Stimulated activated CD8-positive, alpha-beta memory T cell treated with anti-CD3 and anti-CD28 coated beads, Interleukin-7, amount 100 ng/mL, for 4 hours (primary cell): ENCODE measurements at places on chromosomes 12 and 14.

GRCh38 chr12:43338848-43339526, 213.0 kb downstream of the ADAMTS20 start:
- no peak for DNase-seq

DNA sequence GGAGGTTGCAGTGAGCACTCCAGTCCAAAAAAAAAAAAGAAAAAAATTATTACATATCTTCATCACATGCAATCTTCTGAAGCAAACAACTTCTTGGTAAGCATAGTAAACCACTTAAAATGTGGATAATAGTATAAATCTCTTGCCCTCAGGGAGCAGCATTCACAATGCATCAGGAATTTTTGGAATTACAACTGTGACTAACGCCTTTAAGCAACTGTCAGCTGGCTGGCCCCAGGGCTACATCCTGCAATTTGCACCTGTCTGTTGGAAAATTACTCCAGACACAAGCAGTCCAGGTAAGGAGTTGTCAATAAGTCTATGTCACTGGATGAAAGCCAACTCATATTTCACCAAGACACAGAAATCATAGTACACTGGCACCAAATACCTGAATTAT, 5.5 kb upstream of the SLC7A7 start:
- DNase-seq, result no peak

- DNase-seq, result no peak
These were observed 93.2 kb upstream of the PARP11 start for GRCh38 chr12:3966376-3966775.

DNA sequence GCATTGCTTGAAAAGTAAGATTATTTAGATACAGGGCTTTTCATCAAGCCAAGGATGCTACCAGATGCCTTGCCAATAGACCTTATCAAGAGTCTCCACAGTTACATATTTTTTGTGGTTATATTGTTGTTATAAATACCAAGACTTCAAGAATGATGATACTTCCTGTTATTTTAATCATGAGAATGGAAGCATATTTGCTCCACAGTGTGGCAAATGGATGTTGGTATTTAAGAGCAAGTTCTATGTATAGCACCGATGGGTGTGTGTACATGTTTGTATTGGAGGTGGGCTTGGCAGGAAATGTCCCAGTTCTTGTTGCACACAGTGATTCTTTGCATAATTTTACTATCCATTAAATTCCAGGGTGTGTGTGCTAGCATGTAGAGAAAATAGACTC, 4.4 kb upstream of the NID2 start:
- DNase-seq, result no peak

GRCh38 chr12:114119316-114119715, 153.2 kb upstream of the RBM19 start:
- no peak for DNase-seq

DNA sequence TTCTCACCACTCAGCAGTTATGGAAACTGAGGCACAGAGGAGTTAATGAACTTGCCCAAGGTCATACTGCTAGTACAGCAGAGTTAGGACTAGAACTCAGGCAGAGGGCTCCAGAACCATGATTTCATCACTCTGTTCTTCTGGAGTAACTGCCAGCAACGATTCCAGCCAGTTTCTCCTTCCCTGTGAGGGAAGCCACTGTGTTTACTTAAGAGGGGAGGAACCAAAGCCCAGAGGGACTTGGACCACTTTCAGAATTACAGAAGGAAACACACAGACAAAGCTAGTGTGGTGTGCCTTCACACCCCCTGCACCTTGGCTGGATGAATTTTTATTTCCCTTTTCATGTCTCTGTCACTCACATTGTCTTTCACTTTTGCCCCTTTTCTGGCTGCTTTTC, 398.2 kb downstream of the DPF3 start:
- DNase-seq, result no peak

- no peak for DNase-seq
These were observed 10.7 kb downstream of the NR1H4 start for GRCh38 chr12:100484183-100484886.

- DNase-seq, result no peak
These were observed 7.9 kb upstream of the SLC10A1 start for GRCh38 chr14:69804902-69805301.

GRCh38 chr12:90519285-90519684, 435.7 kb downstream of the CCER1 start:
- DNase-seq, result no peak

GRCh38 chr14:96309133-96309895, 53.3 kb downstream of the BDKRB1 start:
- no peak for DNase-seq

- no peak for DNase-seq
These were observed 56.2 kb downstream of the SDR9C7 start for GRCh38 chr12:56878010-56878339.

DNA sequence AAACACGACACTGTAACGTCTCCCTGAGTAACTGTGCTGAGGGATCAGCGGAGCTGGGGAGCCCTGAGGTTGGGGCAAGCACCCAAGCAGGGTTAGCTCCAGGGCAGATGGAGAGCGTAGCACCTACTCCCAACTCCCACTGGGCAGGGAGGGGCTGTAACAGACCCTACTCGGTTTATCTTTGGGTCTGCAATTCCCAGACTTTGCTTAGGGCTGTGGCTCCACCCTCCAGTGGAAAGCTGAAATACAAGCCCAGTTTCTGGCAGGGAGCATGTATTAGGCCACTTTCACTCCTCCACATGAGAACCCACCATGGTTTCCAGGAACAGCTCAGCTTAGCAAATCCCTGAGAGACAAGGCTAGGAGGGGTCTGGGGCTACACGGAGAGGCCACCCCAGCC, 17.3 kb upstream of the TC2N start:
- DNase-seq, result no peak

DNA sequence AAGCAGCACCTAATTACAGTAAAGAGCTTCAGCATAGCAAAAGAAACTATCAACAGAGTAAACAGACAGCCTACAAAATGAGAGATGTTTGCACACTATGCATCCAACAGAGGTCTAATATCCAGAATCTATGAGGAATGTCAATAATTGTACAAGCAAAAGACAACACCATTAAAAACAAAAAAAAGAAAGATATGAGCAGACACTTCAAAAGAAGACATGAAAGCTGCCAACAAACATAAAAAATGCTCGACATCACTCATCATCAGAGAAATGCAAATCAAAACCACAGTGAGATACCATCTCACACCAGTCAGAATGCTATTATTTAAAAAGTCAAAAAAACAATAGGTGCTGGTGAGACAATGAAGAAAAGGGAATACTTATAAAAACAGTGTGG, 273.1 kb downstream of the TMTC2 start:
- DNase-seq, result no peak

DNA sequence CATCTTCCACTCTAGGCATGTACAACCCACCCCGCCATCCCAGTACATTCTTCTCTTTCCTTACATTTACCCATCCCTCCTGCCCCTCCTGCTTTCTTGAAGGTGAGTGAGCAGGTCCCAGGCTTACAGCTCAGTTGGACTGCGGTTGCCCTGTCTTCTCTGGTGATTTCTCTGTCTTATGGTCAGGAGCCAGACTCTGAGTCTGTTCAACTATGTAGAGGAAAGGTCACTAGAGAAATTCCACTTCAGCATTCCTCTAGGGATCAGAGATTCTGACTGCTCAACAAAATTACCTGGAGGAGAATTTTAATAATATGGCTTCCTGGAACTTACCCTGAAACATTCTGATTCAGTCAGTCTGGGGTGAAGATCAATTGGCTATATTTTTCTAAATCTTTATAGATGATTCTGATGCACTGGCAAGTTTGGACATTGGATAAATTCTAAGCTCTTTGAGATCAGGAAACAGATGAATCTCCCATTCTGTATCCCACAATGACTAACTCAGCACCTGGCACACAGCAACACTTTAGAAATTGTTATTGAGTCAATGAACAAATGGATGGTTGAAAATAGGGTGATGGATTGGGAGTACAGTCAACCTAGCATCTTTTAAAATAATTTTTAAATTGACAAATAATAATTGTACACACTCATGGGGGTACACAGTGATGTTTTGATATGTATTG, 128.6 kb upstream of the HIF1A start:
- no peak for DNase-seq

GRCh38 chr12:6145564-6145963, 21.1 kb upstream of the VWF start:
- DNase-seq, result no peak

GRCh38 chr14:44446965-44447364, 60.1 kb downstream of the FSCB start:
- DNase-seq, result no peak

- no peak for DNase-seq
These were observed 596.1 kb downstream of the ETNK1 start for GRCh38 chr12:23221066-23221465.

- no peak for DNase-seq
These were observed 14.7 kb downstream of the CPSF6 start for GRCh38 chr12:69254046-69254445.

DNA sequence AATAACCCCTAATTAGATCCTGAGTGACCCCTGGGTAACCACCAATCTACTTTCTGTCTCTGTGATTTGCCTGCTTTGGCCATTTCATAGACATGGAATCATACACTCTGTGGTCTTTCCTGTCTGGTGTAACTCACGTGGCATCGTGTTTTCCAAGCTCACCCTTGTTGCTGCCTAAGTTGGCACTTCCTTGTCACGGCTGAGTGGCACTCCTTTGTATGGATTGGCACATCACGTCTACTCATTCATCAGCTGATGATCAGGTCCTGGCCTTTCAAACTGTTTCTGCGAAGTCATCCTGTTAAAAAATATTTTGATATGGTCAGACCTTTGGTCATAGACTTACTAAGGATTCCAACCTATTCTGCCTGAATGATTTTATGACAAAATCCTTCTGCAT, 87.7 kb downstream of the GLT1D1 start:
- no peak for DNase-seq

DNA sequence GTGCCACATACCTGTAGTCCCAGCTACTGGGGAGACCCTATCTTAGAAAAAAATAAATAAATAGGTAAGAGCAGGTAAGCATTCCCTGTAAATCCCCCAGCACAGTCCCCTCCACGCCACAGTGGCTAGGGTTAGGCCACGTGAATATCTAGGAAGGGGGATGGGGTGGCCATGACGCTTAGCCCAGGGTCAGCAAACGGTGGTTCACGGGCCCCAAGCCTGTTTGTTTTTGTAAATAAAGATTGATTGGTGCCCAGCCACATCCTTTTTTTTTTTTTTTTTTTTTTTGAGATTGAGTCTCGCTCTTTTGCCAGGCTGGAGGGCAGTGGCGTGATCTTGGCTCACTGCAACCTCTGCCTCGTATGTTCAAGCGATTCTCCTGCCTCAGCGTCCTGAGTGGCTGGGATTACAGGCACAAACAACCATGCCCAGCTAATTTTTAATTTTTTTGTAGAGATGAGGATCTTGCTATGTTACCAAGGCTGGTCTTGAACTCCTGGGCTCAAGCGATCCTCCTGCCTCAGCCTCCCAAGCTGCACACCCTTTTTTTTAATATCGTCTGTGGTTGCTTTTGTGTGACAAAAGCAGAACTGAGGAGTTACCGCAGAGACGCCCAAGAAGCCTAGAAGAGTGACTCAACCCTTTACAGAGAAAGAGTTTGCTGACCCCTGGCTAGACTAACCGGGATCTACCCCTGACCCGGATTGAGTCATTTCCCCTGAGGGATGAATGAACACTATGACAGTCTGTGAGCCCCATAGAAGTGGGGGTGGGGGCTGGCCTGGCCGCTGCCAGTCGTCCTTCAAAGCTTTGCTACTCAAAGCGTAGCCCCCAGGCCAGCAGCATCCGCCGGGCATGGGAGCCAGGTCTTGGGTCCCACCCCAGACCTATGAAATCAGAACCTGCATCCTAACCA, 113.7 kb upstream of the NCOR2 start:
- DNase-seq, result no peak

DNA sequence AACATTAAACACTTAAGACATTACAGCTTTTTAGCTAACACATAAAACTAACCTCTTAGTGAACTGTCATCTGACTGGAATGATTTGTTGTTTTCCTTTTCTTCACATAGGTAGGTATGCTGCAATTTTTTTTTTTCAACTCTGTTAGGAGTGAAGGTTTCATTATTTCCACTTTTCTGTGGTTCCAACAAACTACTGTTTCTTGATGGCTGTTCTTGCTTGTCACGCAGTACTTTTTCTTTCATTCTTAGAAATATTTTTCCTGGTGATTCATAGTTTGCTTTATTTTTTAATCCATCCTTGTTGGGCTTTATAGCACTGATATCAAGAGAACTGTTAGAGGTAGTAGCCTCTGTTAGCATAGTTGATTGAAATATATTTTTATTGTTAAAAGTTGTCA, 6.3 kb downstream of the MIS18BP1 start:
- DNase-seq, result no peak

- no peak for DNase-seq
These were observed 181.6 kb downstream of the GRIP1 start for GRCh38 chr12:66497008-66497897.

GRCh38 chr14:71096947-71097346, 189.7 kb downstream of the PCNX1 start:
- no peak for DNase-seq

GRCh38 chr14:77478029-77478428, 20.1 kb downstream of the AHSA1 start:
- no peak for DNase-seq

GRCh38 chr14:50859296-50859624, 12.6 kb upstream of the ABHD12B start:
- no peak for DNase-seq

DNA sequence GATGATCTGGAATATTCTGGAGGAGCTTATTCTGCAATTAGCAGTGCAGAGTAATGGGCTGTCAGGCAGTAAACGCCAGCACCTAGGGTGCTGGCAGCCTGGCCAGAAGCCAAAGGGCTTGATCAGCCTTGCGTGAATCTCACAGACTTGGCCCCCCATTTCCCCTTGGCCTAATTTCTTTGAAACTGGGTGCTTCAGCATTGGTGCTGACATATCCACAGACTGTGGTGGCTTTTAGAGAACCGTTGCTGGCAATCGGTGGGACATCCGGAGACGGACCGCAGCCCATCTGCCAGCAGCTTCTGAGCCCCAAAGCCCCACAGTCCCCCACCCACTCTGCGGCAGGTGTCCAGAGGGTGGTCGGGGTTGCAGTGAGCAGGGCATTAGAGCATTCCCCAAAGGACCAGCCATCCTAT, 157.1 kb downstream of the CALM1 start:
- DNase-seq, result no peak

DNA sequence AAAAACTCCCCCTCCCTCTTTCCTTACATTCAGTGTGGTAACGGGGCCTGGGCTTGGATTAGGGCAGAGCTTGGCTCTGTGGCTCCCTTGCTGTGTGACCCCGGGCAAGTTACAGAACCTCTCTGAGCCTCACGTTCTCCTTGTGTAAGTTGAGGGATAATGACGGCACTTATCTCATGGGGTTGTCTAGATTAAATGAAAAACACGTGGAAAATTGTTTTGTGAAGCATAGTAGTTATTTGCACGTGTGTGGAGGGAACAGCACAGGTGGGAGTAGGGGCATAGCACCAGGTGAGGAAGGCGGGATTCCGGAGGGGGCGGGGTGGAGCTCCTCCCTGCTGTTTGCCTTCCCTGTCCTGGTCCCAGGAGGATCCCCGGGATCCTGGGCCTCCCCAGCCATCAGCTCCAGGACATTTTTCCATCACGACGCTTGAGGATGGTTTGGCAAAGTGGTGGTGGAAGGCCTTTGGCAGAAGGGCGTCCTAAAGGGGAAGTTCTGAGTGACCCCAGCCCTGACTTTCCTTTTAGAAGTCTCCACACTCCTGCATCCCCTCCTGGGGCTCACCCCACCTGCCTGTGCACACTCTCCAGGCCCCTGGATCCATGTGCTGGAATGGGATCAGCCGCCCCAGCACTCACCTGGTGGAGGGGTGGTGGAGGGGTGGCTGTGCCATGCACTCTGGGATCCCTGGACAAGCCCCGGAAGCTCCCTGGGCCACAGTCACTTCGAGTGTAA, 22.7 kb downstream of the LRTM2 start:
- DNase-seq, result no peak

GRCh38 chr14:61264010-61264571, 17.0 kb downstream of the TMEM30B start:
- DNase-seq, result no peak
